ENCODE measurements at places on chromosomes 12 and 14.
A peak's percentile ranks its signal among the peaks of the same experiment; 100 is the strongest.

DNA sequence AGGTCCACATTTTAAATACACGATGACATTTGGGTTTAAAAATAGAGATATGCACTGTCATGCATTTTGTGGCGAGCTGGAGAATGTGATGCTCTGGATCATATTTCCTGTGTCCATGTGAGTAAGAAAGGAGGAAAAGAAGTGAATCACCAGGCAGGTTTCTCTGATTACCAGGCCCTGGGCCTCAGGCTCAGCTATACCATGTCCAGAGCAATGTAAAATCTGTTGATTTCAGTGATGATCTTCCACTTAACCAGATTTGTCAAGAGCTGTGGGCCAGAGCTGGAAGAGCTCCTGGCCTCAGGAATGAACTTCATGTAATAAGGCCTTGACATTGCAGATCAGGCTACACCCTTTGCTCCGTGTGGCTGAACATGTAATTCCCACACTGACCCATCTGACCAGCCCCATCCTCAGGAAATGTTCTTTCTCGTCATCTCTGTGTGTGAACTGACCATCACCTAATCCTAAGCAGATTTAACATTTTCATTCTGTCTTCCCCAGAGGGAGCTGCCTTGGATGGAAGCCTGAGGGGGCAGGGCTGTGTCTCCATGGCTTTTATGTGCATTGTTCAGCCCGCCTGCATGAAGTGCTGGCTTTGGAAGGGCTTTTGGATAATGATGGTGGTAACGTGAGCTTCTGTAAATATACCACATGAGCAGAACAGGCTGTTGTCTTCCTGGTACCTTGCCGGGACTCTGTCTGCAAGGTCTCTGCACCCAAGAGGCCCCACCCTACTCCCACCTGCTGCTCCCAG is 54.5 kb downstream of the CRACR2A start:
- DNase-seq, result no peak

- DNase-seq, result no peak
Measured at GRCh38 chr14:85581691-85582090, 51.7 kb downstream of the FLRT2 start.

DNA sequence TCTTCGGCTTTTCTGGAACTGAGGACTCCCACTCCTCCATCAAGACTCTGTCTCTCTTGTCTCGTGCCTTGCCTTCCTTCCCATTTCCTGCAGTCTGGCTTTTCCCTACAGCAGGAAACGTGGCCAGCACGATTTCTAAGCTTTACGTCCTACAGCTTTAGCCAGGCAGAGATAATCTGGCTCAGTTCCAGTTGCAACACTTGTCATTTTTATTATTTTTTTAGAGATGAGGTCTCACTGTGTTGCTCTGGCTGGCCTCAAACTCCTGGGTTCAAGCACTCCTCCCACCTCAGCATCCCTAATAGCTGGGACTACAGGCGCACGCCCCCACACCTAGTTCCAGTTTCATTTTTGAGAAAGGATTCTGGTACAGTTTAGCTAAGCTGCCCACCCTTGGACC is 19.9 kb downstream of the CALM1 start:
- DNase-seq, result no peak

GRCh38 chr14:53237488-53237887 is 84.4 kb upstream of the DDHD1 start:
- no peak for DNase-seq

DNA sequence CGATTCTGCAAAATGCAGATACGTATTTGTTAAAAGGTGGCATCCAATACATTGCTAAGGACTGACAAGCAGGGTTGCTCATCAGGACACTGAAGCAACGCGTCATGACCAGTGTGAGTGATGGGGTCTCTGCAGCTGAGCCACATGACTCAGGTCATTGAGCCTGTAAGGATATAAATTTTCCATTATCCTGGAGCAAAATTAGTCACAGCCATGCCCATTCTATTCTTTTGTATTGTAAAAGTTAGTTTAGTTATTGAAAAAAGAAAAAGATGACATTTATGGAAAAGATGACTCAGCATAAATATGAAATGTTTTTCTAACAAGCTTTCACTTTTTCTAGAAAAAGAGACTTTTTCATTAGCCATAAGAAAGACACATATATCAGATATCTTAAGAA is 268.0 kb upstream of the TMEM132C start:
- no peak for DNase-seq

GRCh38 chr12:110316861-110317260 is 35.8 kb downstream of the ATP2A2 start:
- DNase-seq, result no peak

GRCh38 chr14:103361867-103362266 is 23.3 kb upstream of the MARK3 start:
- DNase-seq, result no peak

GRCh38 chr12:132603240-132604150 is 6.9 kb downstream of the LRCOL1 start:
- peak; percentile 35 for DNase-seq

- DNase-seq, result peak; percentile 47
Measured at GRCh38 chr12:24902511-24903328, 46.2 kb downstream of the BCAT1 start.

DNA sequence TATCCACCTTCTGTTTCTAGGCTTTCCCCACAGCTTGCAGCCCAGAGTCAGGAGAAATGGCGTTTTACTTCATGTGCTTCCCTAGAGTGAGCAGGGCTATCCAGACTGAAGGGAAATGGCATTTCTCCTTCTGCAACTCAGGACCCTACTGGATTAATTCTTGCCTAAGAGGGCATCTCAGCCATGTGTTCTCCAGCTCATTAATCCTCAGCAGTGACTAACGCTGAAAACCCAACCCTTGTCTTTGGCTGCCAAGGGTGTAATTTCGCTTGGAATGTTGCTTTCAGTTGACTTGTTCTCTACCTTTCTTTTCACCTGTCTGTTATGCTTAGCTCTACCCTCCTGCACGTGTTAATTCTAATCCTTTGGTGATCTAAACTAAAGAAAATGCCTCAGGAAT is 21.0 kb upstream of the EMP1 start:
- DNase-seq, result no peak

DNA sequence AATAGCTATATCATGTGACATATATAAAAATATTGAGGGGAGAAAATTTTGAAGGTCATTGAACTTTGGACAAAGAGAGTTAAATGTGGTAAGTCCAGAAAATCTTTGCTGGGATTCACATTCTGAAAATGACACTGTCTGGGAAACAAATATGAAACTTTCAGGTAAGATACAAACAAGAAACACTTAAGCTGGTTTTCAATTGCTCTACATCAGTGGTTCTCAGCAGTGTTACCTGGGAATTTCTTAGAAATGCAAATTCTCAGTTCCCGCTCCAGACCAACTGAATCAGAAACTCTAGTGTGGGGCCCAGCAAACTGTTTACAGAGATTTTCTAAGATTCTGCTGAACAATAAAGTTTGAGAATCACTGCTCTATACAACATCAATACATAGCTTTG is 3.6 kb upstream of the CDK17 start:
- DNase-seq, result no peak

GRCh38 chr14:60014402-60014801 is 77.3 kb upstream of the PCNX4 start:
- DNase-seq, result no peak

GRCh38 chr14:34181338-34181737 is 230.5 kb upstream of the EGLN3 start:
- no peak for DNase-seq

DNA sequence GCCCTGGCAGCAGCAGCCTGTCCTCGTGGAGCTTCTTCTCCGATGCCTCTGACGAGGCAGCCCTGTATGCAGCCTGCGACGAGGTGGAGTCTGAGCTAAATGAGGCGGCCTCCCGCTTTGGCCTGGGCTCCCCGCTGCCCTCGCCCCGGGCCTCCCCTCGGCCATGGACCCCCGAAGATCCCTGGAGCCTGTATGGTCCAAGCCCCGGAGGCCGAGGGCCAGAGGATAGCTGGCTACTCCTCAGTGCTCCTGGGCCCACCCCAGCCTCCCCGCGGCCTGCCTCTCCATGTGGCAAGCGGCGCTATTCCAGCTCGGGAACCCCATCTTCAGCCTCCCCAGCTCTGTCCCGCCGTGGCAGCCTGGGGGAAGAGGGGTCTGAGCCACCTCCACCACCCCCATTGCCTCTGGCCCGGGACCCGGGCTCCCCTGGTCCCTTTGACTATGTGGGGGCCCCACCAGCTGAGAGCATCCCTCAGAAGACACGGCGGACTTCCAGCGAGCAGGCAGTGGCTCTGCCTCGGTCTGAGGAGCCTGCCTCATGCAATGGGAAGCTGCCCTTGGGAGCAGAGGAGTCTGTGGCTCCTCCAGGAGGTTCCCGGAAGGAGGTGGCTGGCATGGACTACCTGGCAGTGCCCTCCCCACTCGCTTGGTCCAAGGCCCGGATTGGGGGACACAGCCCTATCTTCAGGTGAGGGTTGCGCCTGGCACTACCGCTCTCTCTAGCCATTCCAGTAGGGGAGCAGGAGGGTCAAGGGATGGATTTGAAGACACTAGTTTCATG is 2.1 kb downstream of the NFATC4 start:
- no peak for DNase-seq

- DNase-seq, result peak; percentile 58
Measured at GRCh38 chr14:31025367-31026076, at the start of gene AP4S1. TSS of gene AP4S1 (plus strand) at chr14:31025649. CDS start at chr14:31066197, 40,548 bp downstream.

GRCh38 chr14:35783699-35784098 is 25.4 kb downstream of the RALGAPA1 start:
- DNase-seq, result no peak

- DNase-seq, result no peak
Measured at GRCh38 chr12:131862994-131863710, 31.3 kb upstream of the ULK1 start.

GRCh38 chr12:6612652-6613014 is 5.5 kb upstream of the CHD4 start:
- DNase-seq, result no peak

GRCh38 chr14:99234961-99235571 is 36.9 kb downstream of the BCL11B start:
- DNase-seq, result no peak

DNA sequence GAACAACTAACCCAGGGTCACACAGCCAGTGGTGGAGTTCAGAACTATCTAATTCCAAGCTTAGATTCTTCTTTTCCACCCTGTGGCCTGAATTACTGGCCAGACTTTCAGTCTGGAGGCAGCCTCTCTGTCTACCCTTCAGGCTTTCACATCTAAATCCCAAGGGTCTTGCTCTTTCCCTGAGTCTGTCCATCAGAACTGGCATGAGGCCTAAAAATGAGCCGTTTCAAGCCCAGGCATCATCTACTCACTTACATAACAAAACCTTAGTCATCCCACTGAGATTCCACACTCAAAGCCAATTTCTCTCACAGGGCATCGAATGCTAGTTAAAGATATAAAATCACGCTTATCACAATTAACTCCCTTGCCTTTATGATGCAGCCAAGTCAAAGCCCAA is 1.3 kb upstream of the PTGDR start:
- no peak for DNase-seq

- DNase-seq, result peak; percentile 80
Measured at GRCh38 chr14:35355981-35356841, 48.3 kb downstream of the NFKBIA start.

GRCh38 chr12:24752763-24753462 is 196.0 kb downstream of the BCAT1 start:
- DNase-seq, result no peak

DNA sequence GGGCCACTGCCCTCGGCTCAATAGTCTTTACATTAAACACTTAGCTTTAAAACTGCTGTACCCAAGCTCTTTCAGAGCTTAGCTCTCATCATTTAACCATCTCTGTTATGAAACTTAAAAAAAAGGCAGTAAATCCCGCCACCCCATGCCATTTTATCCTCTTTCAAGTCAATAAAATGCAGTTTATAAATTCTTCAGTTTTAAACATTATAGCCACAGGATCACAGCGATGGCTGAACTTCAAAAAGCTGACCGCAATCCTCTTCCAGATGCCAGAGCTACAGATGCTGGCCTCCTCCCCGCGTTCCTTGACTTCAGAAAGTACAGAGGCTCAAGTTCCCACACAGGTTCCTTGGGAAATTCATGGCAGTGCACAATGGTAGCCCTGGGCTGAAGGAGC is 4.2 kb downstream of the OR10G3 start:
- no peak for DNase-seq

DNA sequence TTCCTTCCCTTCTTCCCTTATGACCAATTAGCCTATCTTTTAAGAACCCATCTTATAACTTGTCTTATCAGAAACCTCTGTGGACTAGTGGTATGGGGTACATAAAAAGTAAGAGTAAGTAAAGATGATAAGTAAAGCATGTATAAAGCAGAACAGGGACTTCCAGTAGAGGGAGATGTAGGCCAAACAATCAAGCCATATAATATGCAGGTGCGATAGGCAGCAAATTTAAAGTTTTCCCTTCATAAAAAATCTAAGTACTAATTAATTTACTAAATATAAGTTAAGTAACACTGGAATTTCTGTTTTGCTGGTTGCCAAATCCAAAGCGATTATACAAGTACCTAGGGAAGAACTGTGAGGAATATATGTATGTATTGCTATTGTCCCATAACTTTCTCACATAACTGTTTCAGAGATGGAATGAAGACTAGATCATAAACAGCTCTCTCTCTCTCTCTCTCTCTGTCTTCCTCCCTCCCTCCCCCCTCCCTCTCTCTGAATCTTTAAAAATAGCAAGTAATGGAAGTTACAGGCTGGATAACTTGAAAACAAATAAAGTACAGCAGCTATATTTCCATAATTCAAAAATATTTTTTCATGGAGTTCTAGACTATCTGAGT is 25.7 kb downstream of the METTL25 start:
- no peak for DNase-seq

- DNase-seq, result peak; percentile 67
Measured at GRCh38 chr12:13864081-13864673, 117.2 kb downstream of the GRIN2B start.

GRCh38 chr12:128796439-128797118 is 27.2 kb downstream of the SLC15A4 start:
- DNase-seq, result no peak

DNA sequence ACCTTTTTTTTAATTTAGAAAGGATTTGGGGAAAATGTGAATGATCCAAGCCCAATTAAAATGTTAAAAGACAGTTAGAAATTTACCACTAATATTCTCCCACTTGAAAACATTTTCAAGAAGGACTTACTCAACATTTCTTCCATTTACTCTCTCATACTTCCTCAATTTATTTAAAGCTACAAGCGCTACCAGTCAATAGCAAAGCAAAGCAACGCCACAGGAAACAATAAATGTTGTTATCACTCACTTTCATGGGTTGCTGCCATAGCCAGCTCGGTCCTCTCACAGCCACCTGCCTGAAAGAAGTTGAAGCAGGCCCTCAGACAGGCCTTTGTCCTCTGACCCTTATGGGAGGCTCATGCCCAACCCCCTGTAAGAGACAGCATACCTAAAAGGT is 6.0 kb upstream of the SOS2 start:
- DNase-seq, result no peak
